ENCODE measurements at places on chromosomes 5 and 9. TPM values are rescaled to one million over a fixed set of nuclear protein-coding genes. Genes with fewer than 3 reads are reported as not detected.

The NUTM2F gene
- polyA plus RNA-seq, result 0.11 TPM

DNA sequence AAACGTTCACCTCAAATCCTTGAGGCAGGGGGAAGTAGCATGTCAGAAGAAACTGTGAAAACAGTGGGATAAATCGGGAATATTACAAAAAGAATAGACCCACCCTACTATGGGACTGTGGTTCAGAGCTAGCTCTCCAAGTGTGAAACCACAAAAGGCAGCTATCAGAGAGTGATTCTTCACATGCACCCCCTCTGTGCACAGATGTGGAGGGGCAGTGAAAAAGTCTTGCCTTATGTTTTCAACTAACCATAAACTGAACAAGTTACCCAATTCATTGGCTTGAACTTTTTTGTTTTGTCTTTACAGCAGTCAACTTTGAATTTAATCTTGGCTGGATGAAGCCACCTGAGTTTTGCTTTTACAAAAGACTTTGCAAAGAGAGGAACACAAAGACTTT lies 98.8 kb upstream of the NR4A3 start:
- DNase-seq, result no peak

The SLC1A1 gene
- polyA plus RNA-seq, result 5.3 TPM

The FOXI1 gene
- not detected for polyA plus RNA-seq

The NRG2 gene
- polyA plus RNA-seq, result 7.8 TPM

The SPAAR gene
- polyA plus RNA-seq, result 2.9 TPM

DNA sequence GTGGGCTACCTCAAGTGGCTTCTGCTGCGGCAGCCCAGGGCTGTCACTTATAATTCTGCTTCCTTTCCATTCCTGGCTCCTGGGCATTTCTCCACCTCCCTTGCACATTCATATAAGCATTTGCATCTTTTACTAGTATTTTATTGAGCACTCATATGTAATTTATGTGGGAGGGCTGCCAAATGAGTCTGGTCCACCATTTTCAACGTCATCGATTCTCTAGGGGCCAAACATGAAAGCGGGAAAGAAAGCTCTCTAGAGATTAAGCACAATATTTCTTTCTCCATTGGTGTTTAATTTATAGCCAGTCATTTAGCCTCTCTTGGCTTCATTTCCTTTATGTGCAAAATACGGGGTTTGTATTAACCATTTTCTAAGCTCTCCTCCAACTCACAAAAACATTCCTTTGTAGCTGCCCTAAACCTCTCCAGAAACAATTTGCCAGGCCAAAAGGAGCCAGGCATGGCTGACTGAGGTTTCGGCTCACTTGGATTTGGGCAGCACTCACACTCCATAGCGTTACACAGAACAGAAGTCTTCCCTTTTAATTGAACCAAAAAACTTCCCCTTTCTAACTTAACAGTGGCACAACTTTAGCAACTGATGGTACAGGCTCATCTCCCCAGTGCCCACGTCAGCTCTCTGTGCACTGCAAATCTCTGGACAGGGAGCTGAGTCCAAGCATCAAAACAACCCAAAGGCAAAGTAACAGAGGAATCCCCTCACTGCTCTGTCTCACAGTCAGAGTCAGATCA lies 183.5 kb downstream of the ROR2 start:
- DNase-seq, result no peak

DNA sequence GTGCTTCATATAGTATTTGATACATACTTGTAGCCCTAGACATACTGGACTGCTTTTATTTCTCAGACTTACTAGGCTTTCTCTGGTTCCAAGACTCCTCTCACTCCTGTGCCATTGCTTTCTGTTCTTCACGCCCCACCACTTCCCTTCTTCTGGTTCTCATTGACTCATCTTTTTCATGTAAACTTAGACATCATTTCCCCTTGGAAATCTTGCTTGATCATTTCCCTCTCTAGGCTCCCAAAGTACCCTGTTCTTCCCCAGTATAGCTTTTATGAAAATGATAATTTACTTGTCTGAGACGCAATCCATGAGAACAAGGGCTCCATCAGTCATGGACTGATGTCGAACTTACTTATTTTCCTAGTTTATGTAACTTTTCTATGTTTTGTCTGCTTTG lies 83.5 kb downstream of the TLR4 start:
- DNase-seq, result no peak

The PPP6C gene
- polyA plus RNA-seq, result 50.4 TPM

DNA sequence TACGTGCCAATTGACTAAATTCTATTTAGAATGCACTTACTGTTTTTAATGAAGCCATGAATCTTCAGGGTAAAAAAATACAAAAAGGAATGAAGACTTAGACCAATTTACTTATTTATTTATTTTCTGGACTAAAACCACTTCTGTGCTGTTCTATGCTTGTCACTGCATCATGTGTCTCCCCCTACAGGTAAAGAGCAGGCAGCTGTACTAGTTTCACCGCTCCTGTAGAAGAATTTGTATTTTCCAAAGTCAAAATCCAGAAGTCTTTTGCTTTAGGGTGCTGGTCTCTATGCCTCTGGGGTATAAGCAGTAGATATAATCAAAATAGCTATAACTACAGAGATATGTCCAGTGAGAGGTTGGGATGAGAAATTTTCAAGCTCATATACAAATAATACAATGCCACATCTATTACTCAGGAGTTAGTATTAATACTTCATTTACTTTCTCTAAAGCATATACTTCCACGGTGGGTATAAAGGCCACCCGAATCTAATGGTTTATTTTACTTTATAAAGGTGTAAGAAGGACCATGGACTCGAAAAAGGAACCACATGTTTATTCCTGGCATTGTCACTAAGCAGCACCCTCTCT lies 591.5 kb downstream of the RAB3C start:
- no peak for DNase-seq

- no peak for DNase-seq
Measured at GRCh38 chr5:146671561-146672295, 155.7 kb upstream of the GPR151 start.

DNA sequence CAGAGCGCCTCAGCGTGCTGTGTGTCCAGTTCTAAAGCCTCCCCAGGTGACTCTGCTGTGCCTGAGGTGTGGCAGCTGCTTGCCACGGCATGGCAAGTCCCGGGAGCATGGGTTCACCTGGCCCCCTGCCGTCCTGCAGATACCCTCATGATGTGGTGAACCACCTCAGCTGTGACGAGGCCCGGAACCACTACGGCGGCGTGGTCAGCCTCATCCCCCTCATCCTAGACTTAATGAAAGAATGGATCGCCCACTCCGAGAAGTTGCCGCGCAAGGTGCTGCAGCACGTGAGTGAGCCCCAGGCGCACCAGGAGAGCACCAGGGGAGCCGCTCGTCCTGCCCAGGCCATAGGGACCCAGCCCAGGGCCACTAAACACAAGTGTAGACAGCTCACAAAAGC lies 9.5 kb downstream of the SPACA9 start:
- peak; percentile 17 for DNase-seq

- no peak for DNase-seq
Measured at GRCh38 chr9:109886617-109887016, 106.6 kb downstream of the PALM2AKAP2 start.

DNA sequence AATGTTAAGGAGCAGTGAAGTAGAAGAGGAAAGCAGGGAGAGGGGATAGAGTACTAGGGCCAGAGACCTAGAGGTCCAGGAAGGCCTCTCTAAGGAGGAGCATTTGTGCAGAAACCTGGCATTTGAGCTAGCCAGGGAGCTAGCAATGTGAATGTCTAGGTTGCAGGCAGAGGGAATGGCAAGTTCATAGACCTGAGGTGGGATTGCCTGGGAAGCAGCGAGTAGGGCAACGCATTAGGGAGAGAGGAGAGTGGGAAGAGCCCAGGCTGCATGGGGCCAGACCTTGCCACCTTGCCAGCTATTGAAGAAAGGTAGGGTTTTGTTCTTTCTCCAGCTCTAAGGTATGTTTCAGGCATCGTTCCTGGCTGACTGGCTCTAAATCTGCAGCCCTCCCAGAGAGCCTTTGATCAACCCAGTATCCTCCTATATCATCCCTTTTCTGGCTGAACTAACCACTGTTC lies 54.0 kb downstream of the SLC22A5 start:
- DNase-seq, result no peak

DNA sequence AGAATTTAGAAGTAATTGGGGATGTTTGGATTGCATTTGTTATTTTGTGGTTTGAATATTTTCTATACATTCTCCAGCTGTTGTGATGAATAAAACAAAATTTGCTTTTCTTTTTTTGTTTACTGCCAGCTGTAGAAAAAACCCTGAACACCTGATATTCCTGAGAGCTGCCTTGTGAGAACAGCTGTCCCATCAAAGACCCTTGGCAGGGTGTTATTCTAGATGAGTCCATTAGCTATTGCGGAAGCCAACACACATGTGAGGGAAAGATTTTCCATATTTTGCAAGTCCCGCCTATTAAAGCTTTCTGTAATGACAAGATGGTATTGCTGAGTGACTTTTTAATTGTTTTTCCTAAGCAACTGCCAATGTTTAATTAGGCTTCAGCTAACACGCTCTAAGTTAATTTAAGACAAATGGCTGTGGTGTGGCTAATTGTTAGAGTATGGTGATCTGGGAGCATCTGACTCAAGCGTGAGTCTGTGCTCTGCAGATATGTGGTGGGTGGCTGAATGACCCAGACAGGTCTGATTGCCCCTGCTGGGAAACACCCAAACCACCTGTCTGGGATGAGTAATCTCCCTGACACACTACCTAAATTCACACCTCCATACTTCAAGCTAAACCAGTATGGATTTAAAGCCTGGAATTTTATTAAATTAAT lies 86.5 kb upstream of the PRLR start:
- DNase-seq, result no peak

DNA sequence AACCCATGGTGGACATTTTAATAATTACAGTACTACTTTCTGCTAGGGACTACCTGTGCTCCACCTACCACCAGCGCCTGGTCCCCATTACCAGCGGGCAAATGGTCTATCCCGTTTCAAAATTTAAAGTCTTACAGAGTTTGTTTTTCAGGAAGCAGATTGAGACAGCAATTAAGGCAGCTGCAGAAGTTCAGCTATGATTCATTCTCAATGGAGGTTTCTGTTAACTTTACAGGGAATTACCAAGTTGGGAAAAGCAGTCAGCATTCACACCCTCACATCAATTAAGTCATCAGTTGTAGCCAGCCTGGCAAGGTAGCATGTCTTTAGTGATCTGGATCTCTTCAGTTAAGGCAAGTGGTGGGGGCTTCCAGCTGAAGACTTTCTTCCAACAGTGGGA lies 410.6 kb upstream of the DAB2 start:
- no peak for DNase-seq

The AK8 gene
- polyA plus RNA-seq, result 2.9 TPM

The SYNPO gene
- polyA plus RNA-seq, result 22.2 TPM

The S1PR3 gene
- polyA plus RNA-seq, result 83.0 TPM

DNA sequence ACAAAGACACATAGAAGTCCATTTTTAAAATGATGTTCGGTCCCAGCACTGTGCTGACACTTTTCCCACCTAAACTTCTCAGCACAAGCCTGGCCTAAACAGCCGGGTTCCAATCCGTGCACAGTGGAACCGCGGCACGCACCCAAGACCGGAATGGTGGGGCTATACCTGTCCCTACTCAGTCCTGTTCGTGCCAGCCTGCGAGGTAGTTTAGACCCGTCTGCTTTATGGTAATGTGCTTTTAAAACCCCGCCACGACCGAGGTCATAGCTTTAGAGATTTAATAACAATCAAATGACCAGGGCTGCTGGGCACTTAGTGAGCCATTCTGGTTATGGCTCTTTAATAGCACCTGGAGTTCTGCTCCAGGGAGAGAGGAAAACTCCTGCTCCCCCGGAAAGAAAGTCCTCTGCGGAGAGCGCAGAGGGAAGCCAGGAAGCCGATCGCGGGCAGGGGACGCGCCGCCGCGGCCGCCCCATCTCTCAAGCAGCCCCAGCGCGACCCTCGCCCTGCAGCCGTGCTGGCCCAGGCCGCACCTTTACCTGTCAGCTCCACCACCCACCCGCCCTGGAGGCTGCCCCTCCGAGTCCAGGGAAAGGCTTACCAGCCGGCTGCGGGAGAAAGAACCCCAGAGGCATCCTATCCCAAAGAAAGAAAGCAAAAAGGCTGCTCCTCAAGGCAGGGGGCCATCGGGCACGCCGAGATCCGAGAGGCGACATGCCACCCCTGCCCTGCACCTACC lies 511 bp downstream of the ARL15 start:
- DNase-seq, result peak; percentile 88

The NEUROG1 gene
- polyA plus RNA-seq, result not detected

The CCNI2 gene
- polyA plus RNA-seq, result 0.59 TPM

DNA sequence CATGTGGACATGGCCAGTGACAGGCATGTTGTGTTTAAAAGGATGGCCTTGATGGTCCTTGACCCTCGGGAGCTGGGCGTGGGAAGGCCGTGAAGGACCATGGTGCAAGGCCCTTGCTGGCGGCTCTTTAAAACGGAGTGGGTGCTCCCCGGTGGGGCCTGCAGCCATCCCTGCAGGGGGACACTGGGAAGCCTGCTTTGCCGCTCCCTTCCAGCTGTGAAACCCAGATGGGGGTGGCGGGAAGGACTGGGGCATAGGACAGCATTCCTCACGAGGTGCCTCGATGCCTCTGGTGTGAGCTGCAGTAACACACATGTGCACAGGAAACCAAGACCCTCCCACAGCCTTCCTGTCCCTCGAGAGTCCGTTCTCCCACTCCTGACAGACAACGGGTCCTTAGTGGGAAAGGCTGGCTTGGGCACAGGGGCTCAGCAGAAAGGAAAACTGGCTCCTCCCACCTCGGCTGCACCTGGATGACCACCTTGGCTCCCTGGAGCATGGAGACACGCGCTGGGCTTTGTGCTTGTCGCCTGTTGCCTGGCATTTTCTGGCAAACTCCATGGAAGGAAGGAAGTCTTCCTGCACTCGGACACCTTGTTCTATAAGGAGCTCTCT lies 30.3 kb upstream of the IRX4 start:
- no peak for DNase-seq
